Regular cardiac myocyte (primary cell): ENCODE measurements at places on chromosomes 2 and 18. TPM values are rescaled to one million over a fixed set of nuclear protein-coding genes. Genes with fewer than 3 reads are reported as not detected.

Gene VWA3B
- not detected in 2 replicates for total RNA-seq

Gene ANKRD30BL
- not detected in 2 replicates for total RNA-seq

Gene DPP10
- not detected in 2 replicates for total RNA-seq

Gene FIGN
- 0.96 and 1.7 TPM in 2 replicates for total RNA-seq

Gene POTEI
- under 0.01 TPM in 1 of 2 replicates, not detected in the other for total RNA-seq

Gene ST8SIA5
- total RNA-seq = not detected in 2 replicates
